Right lobe of liver (tissue), 6 donors: ENCODE measurements at places on chromosomes 2 and 18. TPM values are rescaled to one million over a fixed set of nuclear protein-coding genes. Genes with fewer than 3 reads are reported as not detected.

The VIL1 gene
- total RNA-seq = 2.1 TPM

The NGEF gene
- total RNA-seq = 20.9 TPM

The SP140 gene
- 0.57 TPM for total RNA-seq

The FKBP7 gene
- 2.5 TPM for total RNA-seq

The ACKR3 gene
- 6.5 TPM for total RNA-seq

The RFX8 gene
- not detected for total RNA-seq

The LYG2 gene
- not detected for total RNA-seq

The ACMSD gene
- 145 TPM for total RNA-seq

The FN1 gene
- total RNA-seq = 1,578 TPM

The TMEM169 gene
- 0.29 TPM for total RNA-seq

The COPS7B gene
- 8.9 TPM for total RNA-seq

The SLC8A1 gene
- 4.2 TPM for total RNA-seq

The LRP1B gene
- 0.15 TPM for total RNA-seq

The EFHD1 gene
- 26.5 TPM for total RNA-seq

The TWIST2 gene
- total RNA-seq = not detected

The CAPN14 gene
- total RNA-seq = 0.12 TPM

The G6PC2 gene
- total RNA-seq = not detected

The RAX gene
- not detected for total RNA-seq

The IL36A gene
- not detected for total RNA-seq

The NEURL3 gene
- 2.2 TPM for total RNA-seq

The EHD3 gene
- 7.3 TPM for total RNA-seq

The ZNF804A gene
- not detected for total RNA-seq

The PLCD4 gene
- 0.95 TPM for total RNA-seq

The CABLES1 gene
- total RNA-seq = 11.5 TPM

The CAD gene
- 12.3 TPM for total RNA-seq

The SH3RF3 gene
- 0.90 TPM for total RNA-seq
